ENCODE measurements at places on chromosomes 12 and 14.

- DNase-seq = no peak
Measured at GRCh38 chr12:50355365-50355764, 41.0 kb downstream of the FAM186A start.

- no peak for DNase-seq
Measured at GRCh38 chr12:97713270-97713669, 250.7 kb downstream of the RMST start.

DNA sequence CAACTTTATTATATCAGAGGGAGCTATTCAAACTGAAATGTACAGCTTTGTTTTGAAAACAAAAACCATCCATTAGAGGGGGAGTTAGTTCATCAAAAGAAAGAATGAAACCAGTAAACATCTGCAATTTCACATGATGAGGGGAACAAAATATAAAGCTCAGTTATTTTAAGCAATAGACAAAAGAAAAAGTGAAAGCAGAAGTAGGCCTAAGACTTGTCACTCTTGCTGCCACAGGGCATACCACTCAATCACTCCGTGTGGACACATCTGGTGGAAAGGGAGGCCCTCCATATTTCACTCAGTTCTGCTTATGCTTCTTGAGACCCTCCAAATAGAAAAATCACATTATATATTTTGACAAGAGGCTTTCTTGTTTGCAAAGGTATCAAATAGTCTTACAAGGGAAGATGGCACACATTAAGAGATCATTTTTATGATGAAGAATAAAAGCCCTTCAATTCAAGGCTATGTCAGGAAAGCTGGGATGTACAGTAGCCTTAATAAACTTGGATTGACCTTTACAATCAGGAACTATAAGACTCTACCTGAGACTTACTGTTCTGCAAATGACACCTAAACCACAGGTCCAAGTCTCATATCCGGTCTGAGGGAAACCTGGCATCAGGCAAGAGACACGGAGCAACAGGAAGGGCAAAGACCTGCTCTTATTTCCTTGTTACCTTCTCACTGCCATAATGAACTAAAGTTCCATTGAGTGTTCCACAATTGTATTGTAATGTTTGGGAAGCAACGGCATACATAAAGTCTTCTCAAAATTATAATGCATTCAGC lies 222.5 kb upstream of the GRIP1 start:
- no peak for DNase-seq

DNA sequence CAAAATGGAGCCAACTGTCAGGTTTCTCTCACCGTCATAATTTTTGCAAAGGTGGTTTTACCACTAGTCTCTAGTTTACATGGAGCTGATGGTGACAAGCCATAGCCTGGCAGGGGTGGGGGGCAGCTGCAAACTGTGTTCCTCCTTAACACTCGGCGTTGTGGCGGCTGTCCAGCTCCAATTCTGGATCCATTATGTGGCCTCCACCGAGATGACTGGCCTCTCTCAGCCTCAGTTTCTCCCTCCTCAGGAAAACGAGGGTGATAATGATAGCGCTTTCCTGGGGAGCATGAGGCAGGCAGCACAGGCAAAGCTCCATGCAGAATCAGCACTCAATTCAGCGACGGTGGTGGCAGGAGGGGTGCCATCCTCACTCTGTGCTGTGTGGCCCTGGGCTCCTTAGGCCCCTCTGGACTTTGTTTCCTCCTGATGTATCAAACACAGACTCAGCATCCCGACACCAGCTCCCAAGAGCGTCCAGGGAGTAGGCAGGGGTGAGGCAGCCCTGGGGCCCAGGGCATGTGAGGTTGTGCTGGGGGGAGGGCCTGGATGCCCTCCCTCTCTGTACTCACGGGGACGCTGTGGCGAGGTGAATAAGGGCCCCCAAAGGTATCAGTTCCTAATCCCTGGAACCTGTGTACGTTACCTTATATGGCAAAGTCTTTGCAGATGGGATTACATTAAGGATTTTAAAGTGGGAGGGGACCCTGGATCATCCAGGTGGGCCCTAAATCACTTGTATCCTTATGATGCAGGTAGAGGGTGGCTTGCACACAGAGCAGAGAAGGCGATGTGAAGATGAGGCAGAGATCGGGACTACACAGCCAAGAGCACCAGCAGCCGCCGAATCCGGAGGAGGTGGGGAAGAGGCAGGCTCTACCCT lies 46.8 kb upstream of the EIF5 start:
- no peak for DNase-seq

DNA sequence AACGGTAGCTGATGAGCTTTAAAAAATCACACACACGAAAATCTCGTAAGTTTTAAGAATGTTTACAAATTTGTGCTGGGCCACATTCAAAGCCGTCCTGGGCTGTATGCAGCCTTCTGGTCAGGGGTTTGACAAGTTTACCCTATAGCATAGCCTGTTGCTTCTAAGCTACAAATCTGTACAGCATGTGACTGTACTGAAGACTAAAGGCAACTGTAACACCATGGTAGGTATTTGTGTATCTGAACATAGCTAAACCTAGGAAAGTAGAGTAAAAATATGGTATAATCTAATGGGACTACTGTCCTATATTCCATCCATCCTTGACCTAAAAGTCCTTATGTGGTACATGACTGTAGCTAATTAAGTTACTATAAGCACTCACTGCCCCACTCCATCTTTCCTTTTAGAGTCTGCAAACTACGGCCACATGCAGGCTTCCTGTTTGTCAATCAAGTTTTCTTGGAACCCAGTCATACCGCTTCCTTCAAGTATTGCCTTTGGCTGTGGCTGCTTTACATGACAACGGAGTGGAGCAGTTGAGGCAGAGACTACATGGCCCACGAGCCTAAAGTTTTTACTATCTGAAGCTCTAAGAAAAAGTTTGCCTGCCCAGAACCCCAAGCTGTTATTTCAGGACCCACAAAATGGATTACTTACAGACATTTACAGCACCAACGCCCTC lies 18.5 kb downstream of the KRT7 start:
- no peak for DNase-seq

DNA sequence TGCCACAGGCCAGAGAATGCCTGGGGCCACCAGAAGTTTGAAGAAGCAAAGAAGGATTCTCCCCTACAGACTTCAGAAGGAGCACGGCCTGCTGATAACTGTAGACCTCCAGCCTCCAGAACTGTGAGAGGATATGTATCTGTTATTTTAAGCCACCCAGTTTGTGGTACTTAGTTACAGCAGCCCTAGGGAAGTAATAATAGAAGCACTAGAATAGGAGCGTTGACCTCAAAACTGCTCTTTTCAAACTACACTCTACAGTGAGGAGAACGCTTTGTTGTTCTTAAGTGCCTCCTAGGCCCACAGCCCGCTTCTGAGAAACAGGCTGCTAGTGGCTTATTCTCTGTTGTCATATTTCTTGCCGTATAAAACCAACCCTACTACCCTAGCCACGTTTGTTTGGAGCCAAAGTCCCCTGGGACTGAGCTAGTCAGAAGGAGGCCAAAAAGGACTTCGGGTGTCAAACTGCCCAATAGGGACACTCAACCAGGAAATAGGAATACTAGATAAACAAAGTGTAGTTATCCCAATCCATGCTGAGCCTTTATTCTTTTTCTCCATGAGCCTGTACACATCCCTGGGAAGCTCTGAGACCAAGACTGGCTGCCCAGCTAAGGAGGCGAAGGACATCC lies 38.5 kb upstream of the FRS2 start:
- no peak for DNase-seq

DNA sequence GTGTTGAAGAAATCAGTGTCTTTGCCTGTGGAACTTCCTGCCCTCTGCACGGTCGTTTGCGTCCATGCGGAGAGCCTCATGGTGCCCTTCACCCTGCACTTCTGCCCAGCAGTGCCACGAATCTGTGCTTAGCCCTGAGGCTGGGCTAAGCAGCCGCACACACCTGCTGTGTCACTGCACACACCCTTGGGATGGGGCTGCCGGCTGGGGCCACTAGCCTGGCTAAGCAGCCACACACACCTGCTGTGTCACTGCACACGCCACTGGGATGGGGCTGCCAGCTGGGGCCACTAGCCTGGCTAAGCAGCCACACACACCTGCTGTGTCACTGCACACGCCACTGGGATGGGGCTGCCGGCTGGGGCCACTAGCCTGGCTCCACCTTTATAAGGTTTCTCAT lies 188.5 kb downstream of the KIF26A start:
- no peak for DNase-seq

- DNase-seq = no peak
Measured at GRCh38 chr12:45368841-45369489, 153.1 kb downstream of the ANO6 start.

DNA sequence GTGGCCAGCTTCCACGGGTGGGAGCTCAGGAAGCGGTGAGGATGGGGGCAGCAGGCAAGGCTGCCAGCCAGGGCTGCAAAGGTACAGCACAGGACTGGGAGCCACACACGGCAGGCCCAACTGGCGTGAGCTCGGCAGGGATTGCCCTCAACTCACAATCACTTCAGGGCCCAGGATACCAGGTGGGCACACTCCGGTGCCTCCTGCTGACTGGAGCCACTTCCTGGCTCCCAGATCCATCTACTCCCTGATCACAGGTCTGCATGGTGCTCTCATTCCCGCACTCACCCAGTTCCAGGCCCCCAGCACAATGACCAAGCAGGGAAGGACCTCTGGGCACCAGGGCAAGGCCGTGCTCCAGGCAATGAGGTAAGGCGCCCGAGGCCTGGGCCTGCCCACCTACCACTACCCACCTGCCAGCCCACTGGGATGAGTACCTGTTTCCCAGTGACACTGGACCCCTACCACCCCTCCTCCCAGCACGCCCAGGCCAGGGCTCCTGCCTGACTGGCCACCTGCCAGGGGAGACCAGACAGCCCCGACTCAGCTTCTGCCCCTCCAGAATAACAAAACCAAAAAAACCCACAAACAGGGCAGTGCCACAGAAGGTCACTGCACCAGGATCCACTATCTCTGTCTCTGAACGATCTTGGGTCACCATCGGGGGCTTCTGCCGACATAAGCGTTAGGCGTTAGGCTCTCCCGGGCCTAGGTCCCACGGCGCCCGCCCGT lies 1.8 kb downstream of the JAG2 start:
- DNase-seq = peak; percentile 48

GRCh38 chr14:68214431-68214830 lies 394.9 kb downstream of the RAD51B start:
- DNase-seq = no peak

DNA sequence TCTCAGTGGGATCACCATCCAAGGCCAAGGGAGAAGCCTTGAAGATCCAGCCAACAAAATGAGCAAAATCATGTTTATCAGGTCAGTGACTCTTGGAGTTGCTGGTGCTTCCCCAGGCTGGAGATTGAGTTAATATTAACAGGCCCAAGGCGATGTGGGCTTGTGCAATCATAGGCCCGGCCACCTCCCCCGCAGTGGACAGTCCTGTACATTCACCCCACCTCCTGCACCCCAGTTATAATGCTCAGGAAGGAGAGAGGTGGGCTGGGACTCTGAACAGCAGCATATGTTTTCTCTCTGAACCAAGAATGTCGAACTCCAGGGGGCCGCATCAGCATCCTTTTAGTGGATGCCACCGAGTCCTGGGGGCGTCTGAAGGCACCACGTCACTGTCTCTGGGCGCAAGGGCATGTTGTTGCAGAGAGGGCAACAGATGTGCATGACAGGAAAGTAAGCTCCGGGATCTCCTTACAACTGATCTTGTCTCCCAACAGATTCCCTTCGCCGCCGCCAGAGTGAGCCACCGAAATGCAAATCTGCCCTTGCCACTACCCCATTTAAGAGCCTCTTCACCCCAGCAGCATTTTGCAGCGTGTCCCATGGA lies 32.2 kb upstream of the SERPINA6 start:
- DNase-seq = no peak

- no peak for DNase-seq
Measured at GRCh38 chr14:22106700-22107697, 433.4 kb upstream of the OR4E1 start.

DNA sequence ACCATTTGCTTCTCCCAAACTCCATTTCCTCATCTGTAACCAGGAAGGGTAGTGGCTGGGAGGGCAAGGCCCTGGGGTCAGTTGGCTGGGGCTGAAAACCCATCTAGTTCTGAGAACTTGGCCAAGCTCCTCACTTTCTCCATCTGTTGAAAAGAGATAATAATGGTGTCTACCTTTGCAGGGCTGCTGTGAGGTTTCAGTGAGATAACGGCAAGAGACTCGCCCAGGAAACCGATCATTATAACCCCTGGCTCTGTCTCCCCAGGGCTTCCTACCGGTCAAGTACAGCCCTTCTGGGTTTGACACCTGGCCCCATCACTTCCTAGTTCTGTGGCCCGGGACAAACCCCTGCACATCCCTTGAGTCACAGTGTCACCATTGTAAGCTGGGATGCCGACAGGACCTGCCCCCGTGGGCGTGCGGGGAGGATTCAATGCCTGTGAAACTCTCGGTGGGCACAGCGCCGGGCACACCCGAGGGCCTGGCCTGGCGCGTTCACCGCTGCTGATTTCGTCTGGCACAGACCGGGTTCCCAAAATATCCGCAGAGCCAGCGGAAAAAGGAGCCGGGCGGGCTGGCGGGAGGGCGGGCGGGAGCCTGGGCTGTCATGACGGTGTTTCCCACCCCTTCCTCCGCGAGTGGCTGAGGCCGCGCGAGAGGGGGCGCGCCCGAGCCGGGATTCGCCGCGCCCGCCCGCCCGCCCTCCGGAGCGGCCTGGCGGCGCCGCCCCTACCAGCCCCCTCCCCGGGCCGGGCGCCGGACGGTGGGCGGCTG lies 4.4 kb downstream of the KMT5A start:
- DNase-seq = no peak

GRCh38 chr12:57518920-57519795 lies 1.2 kb downstream of the DDIT3 start:
- no peak for DNase-seq

GRCh38 chr12:154058-154457 lies 59.9 kb downstream of the SLC6A12 start:
- no peak for DNase-seq

GRCh38 chr12:1544996-1545700 lies 49.2 kb downstream of the FBXL14 start:
- no peak for DNase-seq

- DNase-seq = no peak
Measured at GRCh38 chr12:25959071-25959961, 834 bp downstream of the RASSF8 start.

- DNase-seq = no peak
Measured at GRCh38 chr12:32454075-32454474, 54.7 kb downstream of the FGD4 start.

DNA sequence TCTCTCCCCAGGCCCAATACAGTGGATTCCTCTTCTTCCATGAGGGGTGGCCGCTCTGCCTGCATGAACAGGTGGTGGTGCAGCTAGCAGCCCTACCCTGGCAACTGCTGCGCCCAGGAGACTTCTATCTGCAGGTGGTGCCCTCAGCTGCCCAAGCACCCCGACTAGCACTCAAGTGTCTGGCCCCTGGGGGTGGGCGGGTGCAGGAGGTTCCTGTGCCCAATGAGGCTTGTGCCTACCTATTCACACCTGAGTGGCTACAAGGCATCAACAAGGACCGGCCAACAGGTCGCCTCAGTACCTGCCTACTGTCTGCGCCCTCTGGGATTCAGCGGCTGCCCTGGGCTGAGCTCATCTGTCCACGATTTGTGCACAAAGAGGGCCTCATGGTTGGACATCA lies 3.8 kb downstream of the ARHGEF40 start:
- DNase-seq = no peak

GRCh38 chr14:61188196-61188595 lies 92.9 kb downstream of the TMEM30B start:
- no peak for DNase-seq

- peak; percentile 19 for DNase-seq
Measured at GRCh38 chr14:38000340-38000739, 207.4 kb upstream of the SSTR1 start.
